ENCODE measurements at places on chromosomes 16 and 17.

GRCh38 chr16:24053099-24053946, 202.8 kb upstream of the CACNG3 start:
- no peak for DNase-seq

GRCh38 chr16:69724414-69724873, 1.9 kb downstream of the NQO1 start:
- DNase-seq, result no peak

- DNase-seq, result no peak
Observed at GRCh38 chr16:54437401-54437800, 150.8 kb upstream of the IRX3 start.

DNA sequence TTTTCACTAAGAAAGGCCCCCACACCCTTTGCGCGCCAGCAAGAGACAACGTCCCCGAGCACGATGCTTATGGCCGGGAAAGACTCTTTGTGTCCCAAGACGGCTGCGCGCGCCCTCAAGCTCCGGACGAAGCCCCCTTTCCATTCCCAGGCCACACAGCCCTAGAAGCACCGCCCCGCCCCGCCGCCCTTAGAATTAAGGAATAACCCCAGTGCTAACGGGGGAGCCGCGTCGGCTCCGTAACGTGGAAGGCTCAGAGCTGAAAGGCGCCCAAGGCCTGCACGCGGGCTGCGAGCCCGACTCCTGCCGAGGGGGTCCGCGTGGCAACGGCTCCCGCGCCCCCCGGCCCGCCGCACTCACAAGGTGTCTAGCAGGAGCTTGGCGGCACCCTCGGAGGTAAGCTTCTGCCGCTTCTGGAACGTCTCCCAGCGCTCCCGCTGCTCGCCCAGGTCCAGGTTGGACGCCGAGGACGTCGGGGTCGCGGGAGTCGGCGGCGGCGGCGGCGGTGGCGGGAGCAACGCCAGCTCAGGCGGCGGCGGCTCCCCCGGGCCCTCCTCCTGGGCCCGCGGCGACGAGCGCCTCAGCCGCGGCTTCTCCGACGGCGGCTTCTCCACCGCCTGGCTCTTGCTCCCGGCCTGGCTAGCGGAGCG, 477 bp downstream of the CENPV start:
- DNase-seq, result peak; percentile 48

DNA sequence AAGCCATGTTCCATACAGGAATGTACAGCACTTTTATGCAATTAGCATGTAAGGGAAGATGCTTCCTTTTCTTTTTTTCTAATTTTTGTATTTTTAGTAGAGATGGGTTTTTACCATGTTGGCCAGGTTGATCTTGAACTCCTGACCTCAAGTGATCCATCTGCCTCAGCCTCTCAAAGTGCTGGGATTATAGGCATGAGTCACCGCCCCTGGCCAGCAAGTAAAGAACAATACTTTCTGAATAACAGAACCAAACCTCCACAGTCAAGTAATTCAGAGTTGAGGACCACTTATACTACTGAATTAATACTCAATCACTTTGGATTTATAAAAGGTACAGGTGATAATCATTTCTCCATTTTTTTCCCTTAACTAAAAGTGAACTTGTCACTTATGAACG, 13.0 kb downstream of the C16orf87 start:
- no peak for DNase-seq

DNA sequence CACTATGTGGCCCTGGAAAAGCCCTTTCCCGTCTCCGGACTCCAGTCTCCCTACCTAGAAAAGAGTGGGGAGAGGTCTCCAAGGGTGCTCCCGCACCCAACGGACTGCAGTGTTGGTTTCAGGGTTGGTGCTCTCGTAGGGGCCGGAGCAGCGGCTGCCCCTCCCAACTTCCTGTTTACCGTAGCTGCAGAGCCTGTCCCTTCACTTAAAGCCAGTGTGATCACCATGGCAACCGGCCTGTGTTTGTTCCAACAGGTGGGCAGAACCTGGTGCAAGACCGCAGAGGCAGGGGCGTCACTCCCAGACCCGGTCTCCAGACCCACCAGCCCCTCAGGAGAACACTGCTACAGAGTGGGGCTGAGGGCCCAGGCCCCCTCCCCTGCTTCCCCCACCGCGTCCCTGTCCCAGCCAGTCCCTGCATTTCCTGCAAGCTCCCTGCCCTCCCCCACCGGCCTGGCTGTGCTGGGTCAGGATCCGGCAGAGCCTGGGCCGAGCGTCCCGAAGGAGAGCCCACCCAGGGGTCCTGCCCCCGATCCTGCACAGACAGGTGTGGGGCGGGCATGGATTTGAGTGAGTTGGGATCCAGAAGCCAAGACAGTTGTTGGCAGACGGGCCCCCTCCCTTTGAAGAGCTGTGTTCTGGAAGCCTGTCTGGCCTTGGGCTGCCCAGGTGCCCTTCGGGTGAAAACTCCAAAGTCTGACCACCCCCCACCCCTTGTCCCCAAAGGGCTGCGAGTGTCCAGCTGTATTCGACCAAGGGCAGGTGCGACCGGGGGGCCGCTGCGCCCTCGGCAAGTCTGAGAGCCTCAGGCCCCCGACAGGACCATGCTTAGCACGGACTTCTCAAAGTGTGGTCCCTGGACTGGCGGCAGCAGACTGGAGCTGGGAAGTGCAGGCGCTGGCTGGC, 1.5 kb upstream of the BAIAP3 start:
- no peak for DNase-seq

DNA sequence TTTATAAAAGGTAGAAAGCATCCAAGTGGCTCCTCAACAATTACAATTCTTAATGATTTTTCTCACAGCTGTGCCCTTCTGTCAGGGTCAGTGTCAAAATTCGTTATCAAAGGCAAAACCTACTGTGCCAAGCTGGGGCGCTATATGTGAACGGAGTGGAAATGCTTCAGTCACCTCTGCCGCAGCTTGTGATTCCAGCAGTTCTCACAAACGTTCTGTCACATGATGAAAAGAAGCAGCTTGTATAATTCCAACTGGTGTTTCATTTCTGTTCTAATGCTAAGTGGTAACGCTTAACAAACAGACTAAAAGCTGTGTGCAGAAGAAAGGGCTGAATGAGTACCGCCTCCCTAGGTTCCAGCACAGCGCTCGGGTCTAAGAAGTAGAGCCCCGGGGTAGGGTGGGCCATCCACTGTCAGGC, 14.2 kb downstream of the PLD6 start:
- no peak for DNase-seq

DNA sequence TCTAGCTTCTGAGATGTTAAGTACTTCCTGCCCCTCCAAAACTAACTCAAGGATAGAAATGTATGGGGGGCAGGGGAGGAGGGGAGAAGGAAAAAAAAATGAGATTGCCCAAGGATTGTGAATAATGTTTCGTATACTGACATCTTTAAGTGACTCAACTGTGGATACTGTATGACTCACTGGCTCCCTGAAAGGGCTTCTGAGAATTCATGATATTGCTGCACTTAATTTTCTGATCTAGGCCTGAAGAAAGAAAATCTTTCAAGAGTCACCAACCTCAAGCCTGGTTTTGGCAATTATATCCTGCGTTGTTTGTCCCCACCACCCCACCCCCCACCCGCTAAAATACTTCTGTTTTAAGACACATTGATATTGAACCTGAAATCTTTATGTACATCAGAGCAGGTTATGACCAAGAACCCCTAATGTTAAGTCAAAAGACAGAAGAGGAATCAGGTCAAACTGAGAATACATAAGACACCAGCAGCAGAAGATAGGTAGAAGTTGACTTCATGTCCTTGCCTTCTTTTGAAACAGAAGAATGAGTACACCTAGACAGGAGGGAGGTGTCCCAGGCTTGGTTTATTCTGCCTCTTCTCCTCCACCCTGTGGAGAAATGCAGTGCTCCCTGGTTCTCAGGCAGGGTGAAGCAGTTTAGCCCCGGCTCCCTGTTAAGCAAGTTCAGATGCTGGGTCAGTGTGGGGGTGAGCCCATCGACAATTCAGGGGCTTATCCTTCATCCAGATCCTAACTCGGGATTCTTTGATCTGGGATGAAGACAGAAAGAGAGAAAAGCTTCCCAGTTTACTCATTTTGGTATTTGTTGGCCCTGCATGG, 3.3 kb upstream of the FBXL20 start:
- no peak for DNase-seq

- no peak for DNase-seq
Observed at GRCh38 chr17:1896243-1897104, 66.7 kb downstream of the RPA1 start.

DNA sequence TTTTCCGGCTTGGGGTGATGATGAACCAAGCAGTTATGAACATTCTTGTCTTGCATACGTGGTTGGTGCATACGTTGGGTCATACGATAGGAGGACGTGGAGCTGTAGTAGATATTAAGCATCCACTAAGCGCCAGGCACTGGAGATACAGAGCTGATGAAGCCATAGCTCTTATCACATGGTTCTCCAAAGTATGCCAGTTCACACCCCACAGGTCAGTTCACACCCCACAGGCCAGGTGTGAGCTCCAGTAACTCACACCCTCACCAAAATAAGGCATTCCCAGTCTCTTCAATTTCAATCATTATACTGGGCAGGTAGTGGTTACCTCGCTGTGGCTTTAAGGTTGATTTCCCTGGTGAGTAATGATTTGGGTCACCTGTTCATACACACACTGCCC, 335.5 kb downstream of the FOXL1 start:
- no peak for DNase-seq

DNA sequence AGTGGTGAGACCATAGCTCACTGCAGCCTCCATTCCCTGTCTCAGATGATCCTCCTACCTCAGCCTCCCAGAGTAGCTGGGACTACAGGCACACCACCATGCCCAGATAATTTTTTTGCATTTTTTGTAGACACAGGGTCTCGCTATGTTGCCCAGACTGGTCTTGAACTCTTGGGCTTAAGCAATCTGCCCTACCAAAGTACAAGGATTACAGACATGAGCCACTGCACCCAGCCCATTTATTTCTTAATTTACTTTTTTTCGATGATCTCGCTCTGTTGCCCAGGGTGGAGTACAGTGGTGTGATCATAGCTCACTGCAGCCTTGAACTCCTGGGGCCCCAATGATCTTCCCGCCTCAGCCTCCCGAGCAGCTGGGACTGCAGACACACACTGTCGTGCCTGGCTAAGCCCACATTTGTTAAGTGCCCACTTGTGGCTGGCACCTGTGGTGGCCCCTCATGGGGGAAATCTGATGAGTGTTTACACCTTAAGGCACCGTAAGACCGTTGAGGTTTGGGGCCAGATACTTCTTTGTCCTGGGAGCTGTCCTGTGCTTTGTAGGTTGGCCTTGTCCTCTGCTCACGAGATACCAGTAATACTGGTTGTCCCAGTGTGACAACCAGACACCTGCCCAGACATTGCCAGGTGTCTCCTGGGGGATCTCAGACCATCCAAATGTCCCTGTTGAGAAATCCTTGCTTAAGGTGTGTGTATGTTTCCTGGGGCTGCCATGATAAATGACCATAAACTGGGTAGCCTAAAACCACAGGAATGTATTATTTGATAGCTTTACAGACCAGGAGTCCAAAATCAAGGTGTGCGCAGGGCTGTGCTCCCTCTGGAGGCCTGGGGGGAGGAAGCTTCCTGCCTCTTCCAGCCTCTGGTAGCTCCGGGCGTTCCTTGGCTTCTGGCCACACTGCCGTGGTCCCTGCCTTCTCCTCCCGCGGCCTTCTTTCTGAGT, 141.4 kb upstream of the GSE1 start:
- no peak for DNase-seq

- no peak for DNase-seq
Observed at GRCh38 chr17:75602644-75603043, 15.0 kb downstream of the MYO15B start.

GRCh38 chr16:24700549-24701392, 28.7 kb upstream of the TNRC6A start:
- DNase-seq, result peak; percentile 81

DNA sequence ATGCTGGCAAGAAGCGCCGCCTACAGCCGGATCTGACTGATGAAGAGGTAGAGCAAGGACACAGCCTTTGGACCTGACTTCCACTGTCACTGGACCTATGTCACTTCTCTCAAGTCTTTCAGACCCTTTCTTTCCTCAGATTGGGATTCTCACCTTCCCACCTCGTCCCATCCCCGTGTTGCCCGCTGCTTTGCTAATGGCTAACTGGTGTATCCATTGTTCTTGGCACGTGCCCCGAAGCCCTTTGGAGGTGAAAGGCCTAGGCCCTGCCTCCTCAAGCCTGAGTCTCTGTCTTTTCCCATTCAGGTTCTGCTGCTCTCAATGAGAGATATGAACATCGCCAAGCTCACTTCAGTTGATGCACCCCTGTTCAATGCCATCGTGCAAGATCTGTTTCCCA, 53.3 kb upstream of the KDM6B start:
- no peak for DNase-seq

DNA sequence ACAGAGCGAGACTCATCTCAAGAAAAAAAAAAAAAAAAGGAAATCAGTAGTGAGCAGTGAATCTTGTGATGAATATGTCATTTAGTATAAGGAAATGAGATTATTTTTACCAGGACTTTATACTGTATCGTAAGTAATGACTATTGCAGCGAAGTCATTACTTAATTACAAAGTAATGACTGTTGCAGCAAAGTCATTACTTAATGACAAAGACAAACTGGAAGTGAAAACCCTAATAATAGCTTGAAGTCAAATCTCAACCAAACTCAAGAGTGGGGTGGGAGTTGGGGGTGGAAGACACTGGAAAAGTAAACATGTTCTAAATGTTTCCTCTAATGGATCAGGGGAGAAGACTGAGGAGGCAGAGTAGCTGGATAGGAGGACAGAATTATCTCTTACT, 76.5 kb downstream of the ARHGAP44 start:
- no peak for DNase-seq

GRCh38 chr17:34259146-34259545, 4.1 kb downstream of the CCL2 start:
- DNase-seq, result no peak

DNA sequence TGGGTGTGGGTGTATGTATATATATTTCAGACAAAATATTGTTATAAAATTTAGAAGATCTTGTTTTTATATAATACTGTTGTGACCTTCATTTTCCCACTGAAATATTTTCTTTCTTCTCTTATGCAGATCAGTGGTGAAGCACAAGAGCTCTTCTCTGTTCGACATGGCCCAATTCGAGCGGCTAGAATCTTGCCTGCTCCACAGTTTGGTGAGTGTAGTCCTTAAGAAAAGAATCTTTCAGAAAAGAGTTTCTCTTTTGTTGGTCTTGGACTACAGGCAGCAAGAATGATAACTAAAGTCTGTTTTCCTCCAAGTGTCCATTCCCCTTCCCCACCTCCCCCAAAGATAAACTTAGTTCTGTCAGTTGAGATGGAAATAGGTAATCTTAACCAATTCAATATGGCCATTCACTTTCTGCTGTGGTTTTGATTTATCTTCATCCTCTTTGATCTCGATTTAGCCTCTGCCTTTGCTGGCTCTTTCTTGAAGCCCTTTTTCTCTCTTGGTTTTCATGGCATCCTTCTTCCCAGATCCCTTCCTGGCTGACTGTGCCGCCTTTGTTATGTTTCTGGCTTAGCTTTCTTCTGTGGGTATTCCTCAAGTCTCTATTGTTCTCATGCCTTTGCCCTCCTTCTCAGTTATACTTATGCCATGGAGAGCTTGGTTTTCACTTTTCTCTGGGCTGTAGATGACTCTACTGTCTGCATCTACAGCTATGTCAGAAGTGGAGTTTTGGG, 69.6 kb downstream of the BCAS3 start:
- DNase-seq, result no peak

DNA sequence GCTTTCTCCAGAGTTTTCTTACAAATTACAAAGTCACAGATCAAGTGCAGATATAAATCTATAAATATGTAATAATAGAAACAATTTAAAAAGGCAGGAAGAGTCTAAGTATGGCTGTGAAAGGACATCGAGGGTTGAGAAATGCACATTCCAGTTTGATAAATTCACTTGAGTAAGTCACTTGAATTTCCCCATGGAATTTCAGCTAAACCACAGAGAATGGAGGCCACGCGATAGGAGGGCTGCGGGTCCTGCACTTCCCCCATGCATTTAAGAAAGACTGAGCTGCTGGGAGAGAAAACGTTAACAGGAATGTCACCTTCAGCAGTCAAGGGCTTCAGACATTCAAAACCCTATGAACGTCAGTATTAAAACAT, 6.1 kb upstream of the MXRA7 start:
- DNase-seq, result no peak

Measured in cerebellar cortex (tissue), 1 donor.